ENCODE measurements at places on chromosomes 3 and 15.

DNA sequence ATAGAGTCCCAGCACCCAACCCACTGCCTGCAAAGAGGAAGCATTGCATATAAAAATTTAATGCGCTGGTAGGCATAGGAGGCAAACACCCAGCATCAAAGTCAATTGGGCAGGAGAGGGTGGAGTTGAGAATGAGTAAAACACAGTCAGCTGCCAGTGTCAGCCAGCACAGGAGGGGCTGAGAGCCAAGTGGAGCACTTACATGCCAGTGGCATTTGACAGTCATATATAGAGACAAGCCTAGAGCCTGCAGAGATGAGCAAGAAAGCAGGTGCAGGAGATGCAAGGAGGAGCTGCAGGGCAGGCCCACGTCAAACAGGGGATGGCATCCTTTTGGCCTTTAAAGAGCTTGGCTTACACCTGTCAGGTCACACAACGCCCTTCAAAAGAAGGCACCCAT, 27.6 kb upstream of the ZFAND6 start:
- peak; percentile 27 for DNase-seq

DNA sequence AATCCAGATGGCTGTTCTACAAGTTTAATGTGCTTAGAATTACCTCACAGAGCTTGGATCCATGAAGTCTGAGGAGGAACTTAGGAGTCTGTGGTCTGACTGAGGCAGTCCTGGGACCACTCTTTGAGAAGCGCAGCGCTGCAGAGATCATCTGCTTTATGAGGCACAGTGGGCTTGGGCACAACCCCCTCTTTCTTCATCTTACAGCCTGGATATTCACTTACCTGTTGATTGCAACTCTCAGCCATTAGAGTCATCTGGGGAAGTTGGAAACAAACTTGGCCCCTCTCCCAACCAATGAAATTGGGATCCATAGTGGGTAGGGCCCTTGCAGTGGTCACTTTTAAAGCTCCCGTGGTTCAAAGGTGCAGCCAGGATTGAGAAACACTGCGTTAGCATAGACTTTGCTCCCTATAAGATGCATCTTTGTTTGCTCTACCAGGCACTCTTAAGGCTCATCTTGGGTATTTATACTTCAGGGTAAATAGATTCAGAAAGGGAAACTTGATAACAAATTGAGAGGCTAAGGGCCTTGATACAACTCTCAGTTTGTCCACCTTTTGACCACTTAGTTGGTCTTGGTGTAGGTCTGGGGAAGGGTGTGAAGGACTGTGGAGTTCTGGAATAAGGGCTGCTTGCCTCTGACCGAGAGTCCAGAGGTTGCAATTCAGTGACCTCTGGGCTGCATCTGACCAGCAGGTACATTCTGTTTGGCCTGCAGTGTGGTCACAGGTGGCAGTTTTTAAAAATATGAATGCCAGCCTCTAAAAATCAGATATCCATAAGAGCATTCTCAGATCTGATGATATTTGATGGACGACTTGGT, 22.8 kb downstream of the FEM1B start:
- peak; percentile 34 for DNase-seq

DNA sequence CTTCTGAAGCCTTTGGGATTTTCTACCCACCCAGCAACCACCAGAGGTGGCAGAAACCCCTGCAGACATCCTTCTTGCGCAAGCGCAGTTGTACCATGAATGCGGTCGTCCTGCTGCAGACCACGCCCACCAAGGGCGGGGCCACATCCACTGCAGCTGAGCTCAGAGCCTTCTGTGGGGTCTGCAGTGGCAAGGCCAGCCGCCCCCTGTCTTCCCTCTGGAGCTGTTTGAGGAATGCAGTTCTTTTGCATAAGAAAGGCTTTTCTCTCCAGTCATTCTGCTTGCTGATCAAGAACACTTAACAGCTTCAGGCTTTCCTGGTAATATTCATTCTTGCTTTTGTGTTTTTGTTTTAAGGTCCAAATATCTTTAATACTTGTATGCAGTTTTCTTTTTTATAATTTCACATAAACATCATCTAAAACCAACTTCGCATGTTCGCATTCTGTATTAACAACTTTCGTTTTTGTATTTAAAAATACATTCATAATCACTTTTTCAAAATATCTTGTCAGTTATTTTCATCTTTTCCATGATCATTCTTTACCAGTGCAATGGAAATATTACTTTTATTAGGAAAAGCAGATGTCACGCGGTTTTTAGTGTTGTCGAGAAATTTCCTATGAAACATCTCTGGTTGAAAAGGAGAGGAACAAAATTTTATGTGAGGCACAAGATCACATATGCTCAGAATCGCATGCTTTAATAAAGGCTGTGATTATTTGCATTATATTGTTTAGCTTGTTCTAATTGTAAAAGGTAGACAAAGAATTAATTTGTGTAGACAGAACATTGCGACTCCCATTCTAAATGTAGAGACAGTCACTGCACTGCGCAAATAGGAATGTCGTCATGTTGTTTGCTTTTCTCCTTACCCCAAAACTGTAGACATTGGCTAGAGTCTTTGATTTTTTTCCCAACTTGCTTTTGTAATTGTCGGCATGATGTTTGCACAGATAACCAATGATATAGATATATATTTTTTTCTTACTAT, 98.1 kb upstream of the SNRPN start:
- no peak for DNase-seq

DNA sequence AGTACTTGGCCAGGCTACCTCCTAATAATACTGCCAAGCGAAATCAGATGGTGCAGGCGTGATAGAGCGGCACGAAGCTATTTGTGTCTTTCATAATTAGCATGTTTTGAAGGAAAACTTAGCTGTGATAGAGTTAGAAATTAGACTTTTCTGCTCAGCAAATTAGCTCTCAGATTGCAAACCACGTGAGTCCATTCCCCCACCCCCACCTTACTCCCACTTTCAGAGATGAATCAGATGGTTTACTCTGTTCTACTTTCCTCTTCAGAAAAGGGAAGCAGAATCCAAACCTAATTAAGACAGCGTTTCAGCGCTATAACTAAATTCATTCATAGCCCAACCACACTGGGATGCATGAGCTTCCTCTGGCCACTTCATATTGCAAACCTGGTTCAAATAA, 214.6 kb downstream of the SLCO3A1 start:
- peak; percentile 23 for DNase-seq

- DNase-seq, result peak; percentile 91
Measured at GRCh38 chr15:31457161-31457560, 130.5 kb downstream of the KLF13 start.

DNA sequence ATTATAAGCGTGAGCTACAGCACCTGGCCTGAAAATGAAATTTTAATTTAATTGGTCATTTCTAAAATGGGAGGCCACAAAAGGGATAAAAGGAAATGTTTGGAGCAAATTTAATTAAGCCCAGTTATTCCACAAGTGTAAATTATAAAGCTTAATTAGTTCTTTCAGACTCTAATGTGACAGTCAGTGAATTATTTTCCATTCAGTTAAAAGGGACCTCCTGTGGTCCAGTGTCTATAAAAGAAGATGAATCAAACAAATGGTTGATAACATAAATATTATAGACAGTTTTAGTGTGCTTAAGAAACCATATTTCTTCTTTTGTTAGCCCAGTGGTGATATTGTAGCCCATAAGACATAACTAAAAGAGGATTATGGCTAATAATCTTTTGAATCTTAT, 66.4 kb downstream of the CNOT10 start:
- DNase-seq, result no peak

- DNase-seq, result peak; percentile 76
Measured at GRCh38 chr3:177824190-177824786, 627.0 kb upstream of the TBL1XR1 start.

Measured in GM23248 (cell line).